ENCODE measurements at places on chromosomes 4 and X. TPM values are rescaled to one million over a fixed set of nuclear protein-coding genes. Genes with fewer than 3 reads are reported as not detected.

The ZNF157 gene
- total RNA-seq: not detected

The CXCL11 gene
- not detected for total RNA-seq

The ADH1B gene
- total RNA-seq: not detected

The PNMA6F gene
- not detected for total RNA-seq

The AFP gene
- not detected for total RNA-seq

The TLR8 gene
- not detected for total RNA-seq

The GAGE12E gene
- total RNA-seq: not detected

The TLR1 gene
- not detected for total RNA-seq

The FAM200B gene
- 33.2 TPM for total RNA-seq

The PLAC1 gene
- not detected for total RNA-seq

The HSFX1 gene
- 0.25 TPM for total RNA-seq

The RLIM gene
- 40.1 TPM for total RNA-seq

The NPY5R gene
- not detected for total RNA-seq

The PGAM4 gene
- total RNA-seq: not detected

The DAPP1 gene
- total RNA-seq: not detected

The FRMD7 gene
- 0.11 TPM for total RNA-seq

The GLRB gene
- 11.3 TPM for total RNA-seq

The SLC9A7 gene
- 48.3 TPM for total RNA-seq

The DCLK2 gene
- 2.9 TPM for total RNA-seq

The DLG3 gene
- 1.9 TPM for total RNA-seq

The FOXP3 gene
- total RNA-seq: not detected

The ZNF711 gene
- 0.43 TPM for total RNA-seq

The PHOX2B gene
- total RNA-seq: not detected

The AFF2 gene
- total RNA-seq: 1.1 TPM

The PDGFRA gene
- total RNA-seq: 275 TPM

The DMRTC1 gene
- total RNA-seq: not detected

The IDH3G gene
- 79.5 TPM for total RNA-seq

The XIAP gene
- 19.7 TPM for total RNA-seq

The NHSL2 gene
- 3.2 TPM for total RNA-seq

The FAM50A gene
- total RNA-seq: 52.5 TPM

The KLF8 gene
- 1.7 TPM for total RNA-seq

The USP17L30 gene
- not detected for total RNA-seq

The SMIM9 gene
- not detected for total RNA-seq

The POF1B gene
- not detected for total RNA-seq

The MTTP gene
- not detected for total RNA-seq

The CDKL5 gene
- 2.0 TPM for total RNA-seq
